ENCODE measurements at places on chromosomes 4 and X. TPM values are rescaled to one million over a fixed set of nuclear protein-coding genes. Genes with fewer than 3 reads are reported as not detected.

Gene LNX1
- 22.5 TPM for total RNA-seq

DNA sequence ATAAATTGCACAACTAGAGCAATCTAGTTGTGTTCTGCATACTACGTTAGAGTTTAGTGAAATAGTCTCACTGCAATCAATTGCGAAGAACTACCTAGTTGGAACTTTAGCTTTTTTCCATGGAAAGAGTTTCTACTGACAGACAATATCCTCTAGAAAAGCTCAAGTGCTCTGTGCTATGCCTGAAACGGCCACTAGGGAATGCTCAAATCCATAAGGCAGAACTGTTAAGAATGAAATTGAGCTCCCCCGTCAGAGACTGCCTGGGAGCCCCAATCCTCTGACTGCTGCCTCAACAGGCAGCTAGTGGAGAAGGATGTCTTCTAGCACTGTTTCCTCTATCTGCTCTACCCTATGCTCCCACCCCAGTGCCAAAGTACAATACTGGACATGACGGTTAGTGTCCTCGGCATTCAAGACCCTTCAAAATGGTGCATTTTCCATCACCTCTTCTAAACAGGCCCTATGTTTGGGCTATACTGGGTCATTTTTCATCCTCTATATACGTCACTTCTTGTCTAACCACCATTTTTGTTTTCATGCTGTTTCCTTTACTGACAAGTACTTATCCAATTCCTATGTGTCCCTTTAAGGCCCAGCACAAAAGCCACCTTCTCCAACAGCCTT, 35.3 kb downstream of the FRMD7 start:
- H3K4me3 ChIP-seq = no peak overlapping the region
- peaks cover 45% of the 10 kb centered on the region for H3K27me3 ChIP-seq
- H3K27ac ChIP-seq = no peak overlapping the region
- DNase-seq = peak; percentile 45
- no peaks in the 10 kb centered on the region for H3K36me3 ChIP-seq

- H3K36me3 ChIP-seq = no peaks in the 10 kb centered on the region
- H3K27me3 ChIP-seq = no peaks in the 10 kb centered on the region
- H3K27ac ChIP-seq = no peak overlapping the region
- no peak overlapping the region for H3K4me3 ChIP-seq
Observed at GRCh38 chr4:180665481-180665880, 1577.7 kb upstream of the TENM3 start.

DNA sequence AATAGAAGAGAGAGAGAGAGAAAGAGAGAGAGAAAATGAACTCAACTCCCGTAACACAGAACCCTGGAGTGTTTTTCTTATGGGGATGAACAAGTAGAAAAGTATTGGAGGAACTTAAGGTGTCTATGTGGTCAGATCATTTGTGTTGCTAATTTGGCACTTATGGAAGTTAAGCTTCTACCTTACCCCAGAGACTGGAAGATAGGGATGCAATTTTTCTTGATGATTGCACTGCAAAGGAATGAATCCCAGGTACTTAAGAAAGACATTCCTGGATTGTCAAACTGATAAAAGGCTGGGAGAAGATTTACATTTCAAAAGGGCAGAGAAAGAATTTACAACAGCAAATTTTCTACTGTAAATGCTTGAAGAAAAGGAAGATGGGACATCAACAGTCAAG, 57.2 kb downstream of the MAP9 start:
- no peak overlapping the region for H3K27ac ChIP-seq
- H3K27me3 ChIP-seq = no peaks in the 10 kb centered on the region
- no peaks in the 10 kb centered on the region for H3K4me1 ChIP-seq
- H3K4me3 ChIP-seq = no peak overlapping the region

Gene GLUD2
- 2.8 TPM for total RNA-seq

Data from breast epithelium (tissue), 4 donors.